GF-D8 (cell line): ENCODE measurements at places on chromosomes 3 and 15.

- DNase-seq = no peak
These were observed 22.1 kb downstream of the CAPN7 start for GRCh38 chr3:15228147-15228546.

- no peak for DNase-seq
These were observed 12.6 kb upstream of the ADPGK start for GRCh38 chr15:72796210-72796514.

DNA sequence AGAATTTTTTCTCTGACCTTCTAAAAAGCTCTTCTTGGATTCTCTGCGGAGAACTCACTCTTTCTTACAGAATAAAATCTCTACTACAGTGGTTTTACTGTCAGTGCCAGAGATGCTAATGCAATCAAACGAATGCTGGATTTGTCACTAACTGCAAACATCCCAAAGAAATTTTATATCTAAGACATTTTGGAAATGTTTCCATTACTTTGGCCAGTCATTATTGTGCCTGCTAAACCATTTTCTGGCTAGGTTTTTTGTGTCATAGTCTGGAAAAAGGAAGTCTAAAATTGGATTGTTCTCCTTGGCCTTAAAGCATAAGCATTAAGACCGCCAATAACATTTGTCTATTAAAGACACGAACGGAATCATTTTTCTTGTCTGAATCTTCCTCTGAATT is 54.0 kb downstream of the PLOD2 start:
- no peak for DNase-seq

GRCh38 chr3:15521573-15521965 is at the start of gene COLQ:
Gene COLQ, minus strand, starts transcription at chr3:15521706. Its CDS starts 81 bp downstream, at chr3:15521625.
- no peak for DNase-seq

DNA sequence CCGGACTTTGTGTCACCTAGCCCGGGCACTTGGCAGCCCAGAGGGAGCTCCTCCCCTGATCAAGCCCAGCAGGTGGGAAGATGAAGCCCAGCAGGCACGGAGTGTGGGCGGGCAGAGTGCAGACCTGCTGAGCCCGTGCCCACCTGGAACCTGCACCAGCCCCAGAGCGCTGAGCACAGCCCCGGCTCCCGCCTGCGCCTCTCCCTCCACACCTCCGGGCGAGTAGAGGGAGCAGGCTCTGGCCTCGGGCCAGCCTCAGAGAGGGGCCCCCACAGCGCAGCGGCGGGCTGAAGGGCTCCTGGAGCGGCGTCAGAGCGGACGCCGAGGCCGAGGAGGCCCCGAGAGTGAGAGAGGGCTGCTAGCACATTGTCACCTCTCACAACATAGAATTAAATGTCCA is 257.7 kb downstream of the VGLL3 start:
- no peak for DNase-seq

DNA sequence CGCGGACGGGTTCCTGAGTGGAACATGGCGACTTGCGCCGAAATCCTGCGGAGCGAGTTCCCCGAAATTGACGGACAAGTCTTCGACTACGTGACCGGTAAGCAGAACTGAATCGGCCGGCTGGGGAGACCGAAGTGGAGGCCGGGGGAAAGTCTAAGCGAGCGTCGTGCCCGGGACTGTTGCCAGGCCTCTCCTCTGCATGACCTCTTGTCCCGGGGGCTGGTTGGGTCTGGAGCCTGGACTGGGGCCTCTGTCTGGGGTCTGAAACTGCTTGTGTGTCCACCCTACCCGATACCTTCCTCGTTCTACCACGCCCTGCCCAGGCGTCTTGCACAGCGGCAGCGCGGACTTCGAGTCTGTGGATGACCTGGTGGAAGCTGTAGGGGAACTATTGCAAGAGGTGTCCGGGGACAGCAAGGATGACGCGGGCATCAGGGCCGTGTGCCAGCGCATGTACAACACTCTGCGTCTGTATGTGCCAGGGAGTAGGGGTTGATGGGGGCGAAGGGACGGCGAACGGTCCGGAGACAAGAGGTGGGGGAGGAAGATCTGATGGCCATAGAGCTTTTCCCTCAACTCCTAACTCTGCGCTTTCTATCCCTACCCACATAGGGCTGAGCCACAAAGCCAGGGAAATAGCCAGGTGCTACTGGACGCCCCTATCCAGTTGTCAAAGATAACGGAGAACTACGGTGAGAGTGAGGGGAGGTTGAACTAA is at the start of gene ABCF3:
Gene ABCF3, plus strand, starts transcription at position 16 of the 718 bp plus-strand sequence. Its CDS starts 9 bp downstream, at position 25.
- peak; percentile 18 for DNase-seq

DNA sequence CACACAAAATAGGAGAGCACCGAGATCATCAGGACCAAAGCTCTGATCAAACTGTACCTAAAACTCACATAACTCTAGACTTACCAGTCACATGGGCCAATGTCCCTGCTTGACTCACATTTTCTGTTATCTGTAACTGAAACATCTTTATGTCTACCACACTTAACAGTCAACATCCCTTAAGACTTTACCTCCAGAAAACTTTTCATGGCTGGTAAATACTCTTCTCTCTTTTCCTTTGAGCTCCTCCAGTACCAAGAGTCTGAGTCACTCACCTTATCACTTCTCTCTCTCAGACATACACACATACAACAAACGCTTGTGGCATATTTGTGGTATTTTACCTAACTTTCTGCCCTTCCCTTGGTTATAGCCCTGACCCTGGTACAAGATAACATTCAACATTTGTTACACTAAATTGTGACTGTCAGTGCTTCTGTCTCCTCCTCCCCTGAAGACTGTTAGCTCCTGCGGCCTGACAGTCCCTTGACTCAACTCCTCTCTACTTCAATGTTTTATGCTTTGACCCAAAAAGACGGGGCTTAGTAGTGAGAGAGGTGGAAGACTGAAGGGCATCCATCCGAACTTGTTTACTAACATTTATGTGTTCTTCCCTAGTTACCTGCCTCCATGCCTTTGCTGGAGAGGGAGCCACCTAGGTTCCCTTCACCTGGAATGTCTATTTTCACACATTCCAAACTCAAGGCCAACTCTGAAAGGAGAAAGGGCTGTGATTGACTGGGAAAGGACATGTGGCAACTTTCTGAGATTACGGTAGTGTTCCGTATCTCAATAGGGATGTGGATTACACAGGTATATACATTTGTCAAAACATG is 3.7 kb upstream of the EFHB start:
- no peak for DNase-seq
